ENCODE measurements at places on chromosomes 5 and 9. TPM values are rescaled to one million over a fixed set of nuclear protein-coding genes. Genes with fewer than 3 reads are reported as not detected.

The LIFR gene
- 96.0 TPM for total RNA-seq

The MARCOL gene
- total RNA-seq, result not detected

GRCh38 chr9:102650896-102651295 is 344.2 kb upstream of the CYLC2 start:
- DNase-seq, result no peak

The FAM170A gene
- total RNA-seq, result 0.23 TPM

GRCh38 chr5:104998169-104998568 is 1435.6 kb upstream of the NUDT12 start:
- DNase-seq, result no peak

GRCh38 chr5:65981548-65981947 is 55.2 kb downstream of the ERBIN start:
- no peak for DNase-seq

GRCh38 chr5:6187501-6187900 is 190.8 kb downstream of the MED10 start:
- DNase-seq, result no peak

The CDK7 gene
- total RNA-seq, result 21.4 TPM

The RFX3 gene
- 18.5 TPM for total RNA-seq

GRCh38 chr5:21818370-21818720 is 1034.8 kb downstream of the CDH12 start:
- DNase-seq, result no peak

DNA sequence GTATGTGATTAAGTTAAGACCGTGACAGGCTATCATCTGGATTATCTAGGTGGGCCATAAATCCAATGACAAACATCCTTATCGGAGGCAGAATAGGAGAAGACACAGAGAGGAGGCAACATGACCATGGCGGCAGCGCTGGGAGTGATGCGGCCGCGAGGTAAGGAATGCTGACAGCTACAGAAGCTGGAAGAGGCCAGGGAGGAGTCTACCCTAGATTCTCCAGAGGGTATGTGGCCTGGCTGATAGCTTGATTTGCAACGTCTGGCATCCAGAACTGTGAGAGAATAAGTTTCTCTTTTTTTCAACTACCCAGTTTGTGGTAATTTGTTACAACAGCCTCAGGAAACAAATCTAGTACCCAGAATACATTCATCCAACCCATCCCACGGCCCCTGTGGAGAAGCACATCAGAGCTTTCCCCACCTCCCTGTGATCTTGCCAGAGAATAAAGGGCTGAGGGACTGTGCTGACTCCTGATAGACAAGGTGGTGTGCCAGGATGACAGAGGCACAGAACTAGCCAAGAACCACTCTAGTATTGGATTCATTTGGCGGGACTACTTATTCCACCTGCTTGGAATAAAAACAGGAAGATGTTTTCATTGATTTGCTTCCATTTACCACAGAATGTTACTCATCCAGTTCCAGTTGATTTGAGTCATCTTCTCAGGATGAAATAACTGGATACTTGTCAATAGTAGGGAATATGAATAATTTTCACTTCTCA is 187.4 kb downstream of the MAN2A1 start:
- DNase-seq, result no peak

The DMRT3 gene
- total RNA-seq, result not detected

The PRDM9 gene
- total RNA-seq, result not detected

The MORN5 gene
- 0.64 TPM for total RNA-seq

The FEM1C gene
- 16.8 TPM for total RNA-seq

DNA sequence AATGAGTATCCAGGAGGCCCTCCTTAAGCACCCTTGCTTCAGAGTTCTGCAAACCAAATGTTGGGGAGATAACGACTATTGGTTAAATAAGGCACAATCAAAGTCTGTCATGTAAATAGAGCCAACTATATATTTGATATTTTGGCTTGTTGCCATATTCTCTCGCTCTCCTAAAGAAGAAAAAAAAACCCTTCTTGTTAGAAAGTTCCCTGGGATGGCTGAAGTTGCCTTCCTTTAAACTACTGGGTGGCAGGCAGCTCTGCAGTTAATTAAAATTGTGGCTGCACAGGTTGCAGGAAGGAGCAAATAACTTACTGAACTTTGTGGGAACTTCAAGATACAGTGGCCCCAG is 227.0 kb upstream of the ANKRD55 start:
- DNase-seq, result no peak

- DNase-seq, result no peak
Measured at GRCh38 chr5:856531-857425, 6.0 kb upstream of the ZDHHC11 start.

The CBY3 gene
- total RNA-seq, result not detected

DNA sequence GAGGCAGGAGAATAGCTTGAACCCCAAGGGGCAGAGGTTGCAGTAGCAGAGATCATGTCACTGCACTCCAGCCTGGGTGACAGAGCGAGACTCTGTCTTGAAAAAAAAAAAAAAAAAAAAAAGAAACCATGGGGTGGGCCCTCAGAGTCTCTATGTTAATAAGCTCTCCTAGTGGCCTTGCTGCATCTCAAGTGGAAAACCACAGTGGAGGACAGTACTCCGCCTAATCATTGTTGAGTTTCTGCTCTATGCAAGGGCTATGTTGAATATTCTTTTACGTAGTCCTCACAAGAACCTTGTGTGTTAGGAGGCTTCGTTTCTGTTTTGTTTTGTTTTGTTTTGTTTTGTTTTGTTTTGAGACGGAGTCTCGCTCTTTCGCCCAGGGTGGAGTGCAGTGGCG is 48.9 kb downstream of the TJP2 start:
- DNase-seq, result no peak

GRCh38 chr9:131096269-131097125 is at the start of gene AIF1L:
AIF1L (plus strand) TSS chr9:131096531; CDS start chr9:131096630, 99 bp downstream.
- DNase-seq, result peak; percentile 65

GRCh38 chr5:142826741-142827492 is 56.7 kb downstream of the ARHGAP26 start:
- DNase-seq, result no peak

- DNase-seq, result no peak
Measured at GRCh38 chr9:137353223-137354152, 51.4 kb upstream of the NRARP start.

The ZBED3 gene
- 13.0 TPM for total RNA-seq

The OBP2B gene
- total RNA-seq, result not detected

The SMIM32 gene
- total RNA-seq, result not detected

DNA sequence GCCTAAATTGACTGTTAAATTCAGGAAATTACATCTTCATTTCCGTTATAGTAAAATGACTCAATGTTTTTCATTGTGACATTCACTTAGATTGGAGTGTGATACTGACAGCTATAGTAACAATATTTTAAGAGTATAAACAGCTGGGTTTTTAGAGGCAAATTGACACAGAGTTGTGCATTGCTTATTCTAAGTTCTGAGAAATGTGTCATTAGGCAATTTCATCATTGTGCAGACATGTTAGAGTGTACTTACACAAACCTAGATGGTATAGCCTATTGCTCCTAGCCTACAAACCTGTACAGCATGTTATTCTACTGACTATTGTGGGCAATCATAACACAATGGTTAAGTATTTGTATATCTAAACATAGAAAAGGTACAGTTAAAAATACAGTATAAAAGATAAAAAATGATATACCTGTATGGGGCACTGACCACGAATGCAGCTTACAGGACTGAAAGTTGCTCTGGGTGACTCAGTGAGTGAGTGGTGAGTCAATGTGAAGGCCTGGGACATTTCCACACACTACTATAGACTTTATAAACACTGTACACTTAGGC is 132.7 kb downstream of the PDE4D start:
- DNase-seq, result no peak

The SDHA gene
- total RNA-seq, result 73.5 TPM

DNA sequence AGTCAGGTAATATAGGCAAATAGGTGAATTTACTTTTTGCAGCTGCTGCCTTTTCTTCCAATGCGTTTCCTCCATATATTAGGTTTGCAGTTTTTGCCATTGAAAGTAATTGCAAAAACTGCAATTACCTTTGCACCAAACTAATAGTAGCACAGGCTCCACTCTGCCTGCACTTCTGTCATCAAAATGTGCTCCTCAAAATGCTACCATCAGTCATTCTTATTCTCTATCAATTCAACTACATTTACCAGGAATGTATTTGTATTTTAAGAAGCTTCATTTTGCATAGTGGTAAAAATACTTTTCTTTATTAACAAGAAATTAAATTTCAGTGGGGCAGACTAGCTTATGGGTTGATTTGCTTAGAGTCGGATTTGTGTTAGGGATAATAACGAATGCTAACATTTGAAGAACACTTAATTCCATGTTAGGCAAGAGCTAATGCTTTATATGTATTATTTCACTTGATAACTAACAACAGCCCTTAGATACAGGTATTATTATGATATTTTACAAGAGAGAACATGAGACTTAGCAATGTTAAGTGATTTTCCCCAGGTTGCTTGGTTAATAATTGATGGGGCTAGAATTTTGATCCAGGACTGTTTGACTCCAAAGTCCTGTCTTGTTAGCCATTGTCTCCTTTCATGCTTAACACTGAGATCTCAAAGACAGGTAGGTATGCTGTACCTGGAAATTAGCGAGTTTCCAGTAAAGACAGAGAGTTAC is 300.4 kb downstream of the MAN2A1 start:
- no peak for DNase-seq

The SMC5 gene
- total RNA-seq, result 26.5 TPM

GRCh38 chr9:127856729-127857116 is 2.3 kb upstream of the ENG start:
- DNase-seq, result no peak

DNA sequence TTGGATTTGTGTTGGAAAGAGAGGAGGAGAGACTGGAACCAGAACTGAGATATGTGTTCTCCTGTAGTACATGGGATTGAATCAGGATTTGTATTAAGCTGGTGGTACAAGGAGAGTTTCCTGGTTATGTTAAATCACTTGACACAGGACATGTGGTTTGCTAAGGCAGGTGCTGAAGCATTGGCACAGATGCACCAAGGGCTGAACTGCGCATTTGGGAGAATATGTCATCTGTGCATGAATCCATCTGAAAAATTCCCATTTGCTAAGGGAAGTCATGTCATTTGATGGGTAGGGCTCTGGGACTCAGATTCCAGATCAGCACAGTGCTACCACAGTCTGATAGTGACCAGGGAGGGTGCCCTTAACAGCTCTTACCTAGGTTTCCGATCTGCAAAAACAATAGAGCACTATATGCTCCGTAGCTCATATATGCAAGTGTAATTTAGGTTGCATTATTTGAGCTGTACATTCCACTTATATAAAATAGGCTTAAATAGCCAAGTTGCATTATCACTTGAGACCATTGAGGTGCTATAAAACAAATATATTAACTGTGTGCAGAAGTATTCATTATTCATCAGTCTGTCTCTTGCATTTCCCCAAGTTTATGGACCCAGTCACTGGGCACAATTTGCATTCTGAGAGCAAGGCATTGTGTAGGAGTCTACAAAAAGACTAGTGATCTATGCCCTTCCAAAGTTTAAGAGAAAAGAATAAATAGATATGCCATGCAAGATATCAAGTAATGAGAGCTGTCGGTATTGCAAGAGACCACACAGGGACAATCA is 55.2 kb downstream of the ADAMTS16 start:
- DNase-seq, result no peak

DNA sequence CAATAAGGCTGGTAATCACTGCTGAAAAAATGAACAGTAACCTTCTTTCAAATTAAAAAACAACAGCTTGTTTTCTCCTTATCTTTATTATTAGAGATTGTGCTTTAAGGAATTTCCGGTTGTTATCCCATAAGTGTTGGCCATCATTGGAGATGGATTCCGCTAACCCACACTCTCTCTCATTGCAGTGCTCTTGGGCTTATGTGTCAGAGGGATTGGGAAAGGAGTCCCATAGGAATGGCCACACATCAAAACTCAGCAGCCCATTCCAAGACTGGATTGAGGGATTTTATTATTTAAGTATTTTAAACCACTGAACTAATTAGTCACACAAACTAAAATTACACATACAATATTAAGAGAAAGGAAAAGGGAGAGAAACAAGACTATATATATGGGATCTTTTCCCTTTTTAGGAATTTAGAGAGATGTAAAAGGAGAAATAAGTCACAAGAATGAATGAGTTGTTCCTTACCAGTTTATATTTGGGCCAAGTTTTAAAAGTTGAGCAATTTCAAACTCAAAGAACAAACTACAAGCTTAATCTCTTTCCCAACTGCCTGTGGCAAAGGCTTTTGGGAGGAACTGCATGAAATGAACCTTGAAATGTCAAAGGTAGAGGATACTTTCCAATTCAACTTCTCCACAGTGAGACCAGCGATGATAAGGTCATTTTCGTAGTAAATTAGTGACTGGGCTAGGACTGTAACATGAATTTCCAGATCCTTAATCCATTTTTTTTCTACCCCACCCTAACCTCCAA is 2.4 kb downstream of the SPINK6 start:
- no peak for DNase-seq

DNA sequence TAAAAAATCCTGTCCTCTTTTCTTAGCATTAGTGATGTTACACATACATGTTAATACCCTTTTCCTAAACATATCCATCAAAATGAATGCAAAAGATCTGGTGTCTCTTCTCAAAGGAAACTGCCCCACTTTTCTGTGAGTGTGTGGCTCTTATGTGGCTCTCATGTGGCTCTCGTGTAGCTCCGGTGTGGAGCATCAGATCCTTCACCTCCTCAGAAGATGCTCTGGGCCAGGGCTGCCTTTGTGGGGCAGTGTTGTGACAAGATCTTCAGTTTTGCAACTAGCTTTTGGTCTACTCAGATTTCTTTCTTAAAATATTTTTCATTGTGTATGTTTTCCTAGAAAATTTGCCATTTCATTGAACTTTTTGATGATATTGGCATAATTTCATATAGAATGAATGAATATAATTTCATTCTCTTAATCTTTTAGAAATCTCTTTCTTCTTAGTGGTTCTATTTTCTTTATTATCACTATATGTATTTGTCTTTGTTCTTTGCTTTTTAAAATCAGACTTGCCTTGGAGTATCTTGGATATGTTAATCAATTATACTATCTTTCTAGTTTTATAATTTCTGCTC is 19.4 kb downstream of the GARNL3 start:
- DNase-seq, result no peak

The FCN1 gene
- not detected for total RNA-seq

The MYMK gene
- total RNA-seq, result not detected

The GCNT1 gene
- 33.7 TPM for total RNA-seq
